ENCODE measurements at places on chromosomes 5 and 9. TPM values are rescaled to one million over a fixed set of nuclear protein-coding genes. Genes with fewer than 3 reads are reported as not detected.

DNA sequence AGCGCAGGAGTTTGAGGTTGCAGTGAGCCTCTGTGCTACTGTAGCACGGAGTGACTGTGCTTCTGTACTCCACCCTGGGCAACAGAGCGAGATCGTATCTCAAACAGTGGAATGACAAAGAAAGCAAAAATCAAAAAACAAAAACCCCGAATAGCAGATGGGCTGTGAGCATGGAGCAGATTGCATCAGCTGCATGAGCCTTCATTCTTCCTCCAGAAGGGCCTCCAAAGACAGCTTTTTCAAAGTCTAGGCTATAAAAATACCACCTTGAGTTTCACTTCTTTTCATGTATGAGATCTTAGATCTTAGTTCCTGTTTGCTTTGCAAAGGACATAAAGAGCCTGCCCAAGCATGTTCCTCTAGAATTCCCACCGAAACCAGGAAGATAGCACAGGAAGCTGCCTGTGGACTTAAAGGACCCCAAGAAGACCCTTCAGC lies 15.0 kb upstream of the HSPB3 start:
- no peak for DNase-seq

Gene LCN9
- total RNA-seq, result not detected

DNA sequence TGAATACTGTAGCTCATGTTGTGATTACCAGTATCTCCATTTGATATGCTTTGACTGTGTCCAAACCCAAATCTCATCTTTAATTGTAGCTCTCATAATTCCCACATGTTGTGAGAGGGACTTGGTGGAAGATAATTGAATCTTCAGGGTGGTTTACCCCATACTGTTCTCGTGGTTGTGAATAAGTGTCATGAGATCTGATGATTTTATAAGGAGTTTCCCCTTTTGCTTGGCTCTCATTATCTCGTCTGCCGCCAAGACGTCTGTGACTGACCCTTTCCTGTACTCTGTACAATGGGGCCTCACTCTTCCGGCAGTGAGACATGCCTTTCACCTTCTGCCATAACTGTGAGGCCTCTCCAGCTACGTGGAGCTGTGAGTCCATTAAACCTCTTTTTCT lies 59.3 kb downstream of the TRIO start:
- DNase-seq, result no peak

DNA sequence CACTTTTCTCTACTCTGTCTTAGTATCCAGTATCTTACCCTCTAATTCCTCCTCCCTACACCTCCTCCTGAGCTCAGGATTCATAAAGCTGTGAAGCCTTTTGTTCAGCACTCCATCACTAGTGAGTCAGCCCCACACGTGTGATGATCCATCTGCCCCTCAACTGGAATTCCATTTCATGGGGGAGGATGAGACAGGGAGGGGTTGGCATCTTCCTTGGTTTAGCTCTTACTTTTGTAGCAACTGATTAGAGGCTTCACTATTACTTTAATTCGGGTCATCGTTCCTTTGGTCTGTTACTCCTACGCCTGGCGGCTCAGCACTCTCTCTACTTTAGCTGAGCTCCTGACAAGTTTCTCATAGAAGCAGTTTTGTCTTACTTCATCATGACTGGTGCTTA lies 11.8 kb downstream of the BTNL8 start:
- no peak for DNase-seq

DNA sequence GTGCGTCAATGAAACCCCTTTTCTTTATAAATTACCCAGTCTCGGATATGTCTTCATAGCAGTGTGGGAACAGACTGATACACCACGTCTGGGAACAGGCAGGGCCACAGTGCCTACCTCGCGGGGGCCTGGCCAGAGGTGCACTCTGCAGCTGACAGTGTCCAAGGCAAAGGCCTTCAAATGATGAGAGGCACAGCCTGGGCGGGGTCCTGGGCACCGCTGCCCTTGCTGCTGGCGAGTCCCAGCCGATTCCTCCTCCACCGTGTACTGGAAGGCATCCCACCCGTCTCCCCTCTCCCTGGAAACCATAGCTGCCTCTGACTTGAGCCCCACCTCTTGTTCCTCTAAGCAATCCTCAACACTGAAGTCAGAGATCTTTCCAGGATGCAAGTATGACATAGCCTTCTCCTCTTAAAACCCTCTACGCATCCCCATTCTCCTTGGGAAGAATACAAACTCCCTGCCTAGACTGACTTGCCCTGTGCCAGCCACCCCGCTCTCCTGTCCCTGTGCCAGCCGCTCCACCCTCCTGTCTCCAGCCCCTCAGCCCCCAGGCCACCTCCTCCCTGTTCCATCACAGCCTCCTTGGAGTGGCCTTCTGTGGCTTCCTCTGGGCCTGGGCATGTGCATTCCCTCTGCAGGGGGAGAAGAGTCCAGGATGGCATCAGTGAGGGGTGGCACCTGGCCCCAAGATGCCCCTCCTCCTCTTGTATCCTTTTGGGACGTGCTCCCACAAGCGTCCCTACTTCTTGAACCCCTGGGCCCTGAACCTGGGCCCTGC lies 8.1 kb upstream of the COL5A1 start:
- no peak for DNase-seq

Gene ST8SIA4
- total RNA-seq, result 0.26 TPM

- no peak for DNase-seq
Measured at GRCh38 chr5:95741458-95741857, 10.3 kb downstream of the RHOBTB3 start.

Gene DDX31
- 9.5 TPM for total RNA-seq

DNA sequence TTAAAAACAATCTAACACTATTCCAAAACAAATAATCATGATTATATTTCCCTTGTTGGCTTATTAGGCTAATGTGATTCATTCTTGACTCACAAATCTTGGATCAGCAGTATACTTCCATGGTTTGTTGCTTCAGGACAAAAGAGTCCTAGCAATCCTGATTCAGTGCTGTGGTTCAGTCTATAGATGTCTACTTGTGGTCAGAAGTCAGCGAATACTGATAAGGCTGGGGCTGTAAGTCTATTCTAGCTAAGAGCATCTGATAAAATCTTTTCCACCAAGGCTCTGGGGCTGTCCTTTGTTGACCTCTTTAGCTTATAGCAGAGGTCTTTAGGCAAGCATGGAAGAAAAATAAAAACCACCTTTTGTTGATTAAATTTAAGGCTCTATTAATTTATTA lies 4.4 kb upstream of the SMIM3 start:
- peak; percentile 98 for DNase-seq

- no peak for DNase-seq
Measured at GRCh38 chr9:68429631-68430030, 73.2 kb downstream of the PGM5 start.

- no peak for DNase-seq
Measured at GRCh38 chr9:98660541-98660940, 48.2 kb downstream of the GABBR2 start.

DNA sequence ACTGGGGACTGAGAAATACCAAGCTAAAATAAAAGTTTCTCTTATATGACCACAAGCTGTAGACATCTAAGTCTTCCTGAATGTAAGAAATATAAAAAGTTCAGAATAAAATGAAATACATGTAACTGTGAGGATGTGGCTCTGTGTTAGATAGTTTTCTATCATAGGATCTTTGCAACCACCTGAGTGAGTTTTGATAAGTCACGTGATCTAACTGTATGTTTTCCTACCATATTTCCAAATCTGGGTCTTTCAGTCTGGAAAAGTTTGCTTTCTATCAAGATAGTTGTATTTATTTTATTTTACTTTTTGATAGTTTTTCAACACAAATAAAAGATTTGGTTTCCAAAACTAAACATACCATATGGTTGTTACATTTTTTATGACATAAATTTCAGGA lies 1905.8 kb upstream of the ACO1 start:
- no peak for DNase-seq

- peak; percentile 62 for DNase-seq
Measured at GRCh38 chr5:97266576-97266975, 83.5 kb upstream of the RIOK2 start.

DNA sequence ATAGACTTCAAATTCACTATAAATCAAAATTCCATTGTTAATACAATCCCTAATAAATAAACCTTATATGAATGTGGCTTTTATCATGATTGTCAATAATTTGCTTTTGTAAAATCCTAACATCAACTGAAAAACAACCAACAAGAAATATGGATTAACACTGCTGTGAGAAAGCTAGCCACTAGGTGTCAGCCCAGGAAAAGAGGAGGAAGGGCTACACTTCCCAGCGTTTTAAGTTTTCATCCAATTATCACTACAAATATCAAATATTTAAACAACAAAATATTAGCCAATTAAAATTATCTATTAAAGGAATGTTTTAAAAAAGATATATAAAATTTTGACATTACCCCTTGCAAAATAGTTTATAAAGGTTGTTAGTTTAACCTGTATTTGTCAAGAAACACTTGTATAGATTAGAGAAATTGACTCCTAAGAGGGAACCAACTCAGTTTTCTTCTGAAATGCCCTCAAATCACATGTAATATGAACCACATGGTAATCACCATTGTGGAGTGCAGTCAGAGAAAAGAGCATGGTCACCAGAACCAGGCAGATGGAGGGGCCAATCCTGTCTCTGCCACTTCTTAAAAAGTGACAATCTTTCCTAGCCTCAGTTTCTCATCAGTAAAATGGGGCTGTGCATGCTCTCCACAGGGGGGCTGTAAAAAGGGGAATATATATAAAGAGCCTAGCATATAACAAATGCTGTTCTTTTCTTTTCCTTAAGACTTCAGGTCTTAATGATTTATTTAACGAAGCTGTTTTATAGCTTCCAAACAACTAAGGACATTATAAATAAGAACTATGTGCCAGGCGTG lies 188.2 kb downstream of the CRB2 start:
- peak; percentile 22 for DNase-seq

Gene CATSPER3
- total RNA-seq, result under 0.01 TPM

- peak; percentile 13 for DNase-seq
Measured at GRCh38 chr9:63817622-63818518, 1467.1 kb downstream of the FOXD4L5 start.

DNA sequence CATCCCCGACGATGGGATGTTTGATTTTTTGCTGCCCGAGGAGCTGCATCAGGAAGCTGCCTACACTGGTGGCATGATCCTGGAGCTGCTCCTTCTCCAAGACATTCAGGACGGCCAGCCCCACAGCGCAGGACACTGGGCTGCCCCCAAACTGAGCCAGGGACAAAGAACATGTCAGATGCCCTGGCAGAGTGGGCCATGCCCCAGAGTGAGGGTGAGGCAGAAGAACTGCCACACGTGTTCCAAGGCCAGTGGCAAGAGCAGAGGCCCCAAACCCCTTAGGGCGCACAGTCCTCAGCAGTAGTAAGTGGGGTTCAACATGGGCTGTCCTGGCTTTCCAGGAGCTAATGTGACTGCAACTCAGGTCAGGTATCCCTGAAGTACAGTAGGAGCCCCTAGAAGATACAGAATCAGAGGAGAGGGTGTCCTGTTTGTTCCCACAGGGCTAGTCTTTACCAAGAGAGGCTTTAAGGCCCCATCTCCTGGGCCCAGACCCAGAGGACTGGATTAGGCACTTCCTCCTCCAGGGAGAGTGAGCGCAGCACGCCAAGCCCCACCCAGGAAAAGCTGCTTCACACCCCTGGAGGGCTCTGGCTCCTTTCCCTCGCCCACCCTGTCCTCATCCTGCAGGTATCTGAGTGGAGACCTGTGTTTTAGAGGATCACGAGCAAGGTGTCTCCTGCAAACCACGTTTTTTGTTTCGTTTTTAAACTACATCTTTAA lies 11.1 kb downstream of the HNRNPAB start:
- no peak for DNase-seq

Data from fibroblast of lung (primary cell).